ENCODE measurements at places on chromosomes 2 and 18.

GRCh38 chr2:85405201-85406059, 4.7 kb downstream of the CAPG start:
- no peaks in the 10 kb centered on the region for H3K27me3 ChIP-seq
- H3K4me1 ChIP-seq, result peaks cover 57% of the 10 kb centered on the region
- peak overlapping the region; percentile 85 for H3K27ac ChIP-seq
- H3K4me3 ChIP-seq, result peak overlapping the region; percentile 55

DNA sequence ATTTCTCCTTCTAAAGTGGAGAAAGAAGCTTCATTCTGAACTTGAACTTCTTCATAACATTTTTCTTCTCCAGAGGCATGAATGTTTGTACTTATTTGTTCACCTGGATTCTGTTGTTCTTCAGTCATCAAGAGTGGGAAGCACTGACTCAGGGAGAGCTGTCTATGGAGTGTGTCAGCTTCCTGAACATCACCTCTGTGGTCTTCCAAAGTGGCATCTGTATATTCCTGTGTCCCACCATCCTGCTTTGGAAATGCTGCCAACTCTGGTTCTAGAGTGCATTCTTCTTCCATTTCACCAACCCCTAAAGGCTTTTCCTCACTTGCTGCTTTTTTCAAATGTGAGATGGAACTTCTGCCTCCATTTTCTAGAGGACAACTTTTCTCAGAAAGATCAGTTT, 59.5 kb downstream of the TTN start:
- H3K4me1 ChIP-seq, result no peaks in the 10 kb centered on the region
- DNase-seq, result no peak
- peaks cover 22% of the 10 kb centered on the region for H3K36me3 ChIP-seq

GRCh38 chr2:203774760-203775159, 68.3 kb downstream of the CD28 start:
- no peak for DNase-seq
- no peaks in the 10 kb centered on the region for H3K27me3 ChIP-seq

DNA sequence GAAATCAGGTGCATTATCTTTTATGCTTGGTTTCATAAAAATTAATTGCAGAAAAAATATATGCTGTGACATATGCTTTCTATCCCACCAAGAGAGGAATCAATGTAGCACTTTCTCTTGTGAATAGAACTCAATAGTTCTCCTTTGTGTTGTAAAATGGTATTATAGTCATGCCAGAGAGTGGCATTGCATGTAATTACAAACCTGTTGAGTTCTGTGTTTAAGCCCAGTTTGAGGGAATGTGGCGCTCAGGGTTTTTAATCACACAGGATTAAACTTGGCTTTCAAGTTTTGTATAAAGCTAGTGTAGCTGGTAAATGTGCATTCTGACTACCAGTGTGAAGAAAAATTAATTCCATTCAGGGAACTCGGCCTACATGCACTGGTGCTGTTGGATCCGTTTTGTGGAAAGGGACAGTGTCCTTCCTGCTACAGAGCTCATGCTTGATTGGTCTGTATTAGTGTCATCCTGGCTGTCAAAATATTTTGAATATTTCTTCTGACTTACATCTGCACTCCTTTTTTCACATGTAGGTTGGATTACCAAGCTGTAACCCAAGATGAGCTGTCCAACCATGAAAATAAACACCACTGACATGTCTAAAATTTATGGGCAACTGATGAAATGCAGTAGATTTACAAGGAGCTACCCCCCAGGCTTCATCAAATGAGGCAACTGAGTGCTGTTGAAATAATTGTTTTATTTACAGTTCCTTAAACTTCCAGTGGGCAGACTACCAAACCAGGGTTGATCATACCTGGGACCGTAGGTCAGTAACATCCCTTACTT, 80.3 kb downstream of the SLC4A3 start:
- H3K27me3 ChIP-seq, result peaks cover 18% of the 10 kb centered on the region
- no peak for DNase-seq
- H3K27ac ChIP-seq, result no peak overlapping the region
- H3K36me3 ChIP-seq, result no peaks in the 10 kb centered on the region
- H3K4me3 ChIP-seq, result no peak overlapping the region

GRCh38 chr2:109046925-109047508, 58.0 kb upstream of the EDAR start:
- H3K4me1 ChIP-seq, result peaks cover 17% of the 10 kb centered on the region
- no peaks in the 10 kb centered on the region for H3K27me3 ChIP-seq
- DNase-seq, result no peak
- H3K36me3 ChIP-seq, result no peaks in the 10 kb centered on the region

GRCh38 chr2:25586726-25587144, 86.6 kb downstream of the DTNB start:
- H3K4me1 ChIP-seq, result peaks cover 19% of the 10 kb centered on the region
- DNase-seq, result no peak
- peaks cover 2% of the 10 kb centered on the region for H3K36me3 ChIP-seq
- H3K27me3 ChIP-seq, result no peaks in the 10 kb centered on the region

- H3K4me1 ChIP-seq, result no peaks in the 10 kb centered on the region
- no peak overlapping the region for H3K4me3 ChIP-seq
- DNase-seq, result no peak
- no peaks in the 10 kb centered on the region for H3K36me3 ChIP-seq
- no peak overlapping the region for H3K27ac ChIP-seq
- no peaks in the 10 kb centered on the region for H3K27me3 ChIP-seq
Measured at GRCh38 chr2:76298041-76298440, 587.3 kb upstream of the GCFC2 start.

DNA sequence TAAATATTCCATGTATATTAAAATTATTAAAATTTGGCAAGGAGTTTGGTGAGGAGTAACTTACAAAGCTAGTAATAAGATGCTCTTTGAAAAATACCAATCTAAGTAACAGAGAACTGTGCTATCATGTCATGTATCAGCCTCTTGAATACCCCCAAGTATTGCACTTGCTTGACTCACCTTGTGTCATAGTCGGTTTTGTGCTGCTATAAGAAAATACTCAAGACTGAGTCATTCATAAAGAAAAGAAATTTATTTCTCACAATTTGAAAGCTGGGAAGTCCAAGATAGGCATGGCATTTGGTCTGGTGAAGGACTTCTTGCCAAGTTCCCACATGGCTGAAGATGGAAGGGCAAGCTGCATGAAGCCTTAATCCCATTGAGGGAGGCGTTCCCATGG, 179.2 kb downstream of the MEMO1 start:
- no peaks in the 10 kb centered on the region for H3K4me1 ChIP-seq
- H3K27me3 ChIP-seq, result peaks cover 7% of the 10 kb centered on the region
- H3K4me3 ChIP-seq, result no peak overlapping the region
- no peak overlapping the region for H3K27ac ChIP-seq
- no peaks in the 10 kb centered on the region for H3K36me3 ChIP-seq

- no peak for DNase-seq
- H3K27ac ChIP-seq, result no peak overlapping the region
- no peaks in the 10 kb centered on the region for H3K4me1 ChIP-seq
- H3K36me3 ChIP-seq, result no peaks in the 10 kb centered on the region
- no peak overlapping the region for H3K4me3 ChIP-seq
- no peaks in the 10 kb centered on the region for H3K27me3 ChIP-seq
Measured at GRCh38 chr2:180195847-180196246, 188.8 kb upstream of the CWC22 start.

GRCh38 chr2:109702250-109702985, 88.3 kb downstream of the SOWAHC start:
- H3K4me3 ChIP-seq, result no peak overlapping the region
- peaks cover 9% of the 10 kb centered on the region for H3K4me1 ChIP-seq
- H3K27ac ChIP-seq, result peak overlapping the region; percentile 38
- no peaks in the 10 kb centered on the region for H3K36me3 ChIP-seq
- no peak for DNase-seq
- H3K27me3 ChIP-seq, result peaks cover 18% of the 10 kb centered on the region

DNA sequence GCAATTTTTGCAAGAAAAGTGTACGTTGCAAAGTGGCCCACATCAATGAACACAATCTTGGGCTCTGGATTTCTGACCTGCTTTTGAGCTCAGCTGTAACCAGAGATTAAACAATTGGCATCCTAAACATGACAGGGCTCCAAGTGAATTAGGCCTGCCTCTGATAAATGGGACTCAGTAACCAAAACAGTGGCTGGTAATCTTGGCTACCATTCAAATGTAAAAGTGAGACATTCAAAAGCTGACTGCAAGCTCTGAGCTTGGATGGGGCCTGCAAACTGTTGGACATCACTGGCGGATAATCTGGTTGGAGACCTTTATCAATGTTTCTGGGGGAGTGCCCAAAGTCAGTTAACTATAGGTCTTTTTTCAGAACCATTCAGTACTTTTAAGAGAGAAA, 160.7 kb downstream of the RAB3GAP1 start:
- H3K36me3 ChIP-seq, result peaks cover 7% of the 10 kb centered on the region
- H3K27ac ChIP-seq, result no peak overlapping the region
- H3K27me3 ChIP-seq, result no peaks in the 10 kb centered on the region

DNA sequence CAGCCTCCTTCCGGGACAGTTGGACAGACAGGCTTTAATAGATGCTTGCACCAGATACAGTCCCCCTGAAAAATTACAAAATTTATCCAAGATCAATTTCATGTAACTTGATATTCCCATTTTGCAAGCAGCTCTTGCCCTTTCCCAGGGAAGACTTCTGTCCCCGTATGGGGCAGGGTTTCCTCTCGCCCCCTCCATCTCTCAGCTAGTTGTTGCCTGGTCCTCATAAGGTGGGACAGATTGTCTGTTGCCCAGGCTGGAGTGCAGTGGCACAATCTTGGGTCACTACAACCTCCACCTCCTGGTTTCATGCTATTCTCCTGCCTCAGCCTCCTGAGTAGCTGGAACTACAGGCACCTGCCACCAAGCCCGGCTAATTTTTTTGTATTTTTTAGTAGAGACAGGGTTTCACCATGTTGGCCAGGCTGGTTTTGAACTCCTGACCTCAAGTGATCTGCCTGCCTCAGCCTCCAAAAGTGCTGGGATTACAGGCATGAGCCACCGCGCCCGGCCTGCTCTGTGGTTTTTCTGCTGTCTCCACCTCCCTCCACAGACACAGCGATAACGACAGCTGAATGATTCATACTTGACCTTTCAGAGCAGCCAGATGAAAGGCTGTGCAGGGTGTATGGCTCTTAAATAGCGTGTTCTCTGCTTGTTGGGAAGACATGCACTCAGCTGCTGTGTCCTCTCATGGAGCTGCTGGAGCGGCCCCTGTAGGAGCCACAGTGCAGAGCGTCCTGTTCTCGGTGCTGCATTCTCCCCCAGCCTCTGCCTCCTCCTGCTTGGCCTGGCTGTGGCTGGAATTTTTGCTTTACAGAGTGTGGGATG, 61.4 kb downstream of the TTC39C start:
- peak overlapping the region; percentile 82 for H3K27ac ChIP-seq
- peaks cover 42% of the 10 kb centered on the region for H3K36me3 ChIP-seq
- H3K4me3 ChIP-seq, result peak overlapping the region; percentile 36

GRCh38 chr2:236176951-236177350, 8.8 kb upstream of the GBX2 start:
- DNase-seq, result no peak
- peaks cover 83% of the 10 kb centered on the region for H3K27me3 ChIP-seq
- no peak overlapping the region for H3K27ac ChIP-seq
- no peak overlapping the region for H3K4me3 ChIP-seq

DNA sequence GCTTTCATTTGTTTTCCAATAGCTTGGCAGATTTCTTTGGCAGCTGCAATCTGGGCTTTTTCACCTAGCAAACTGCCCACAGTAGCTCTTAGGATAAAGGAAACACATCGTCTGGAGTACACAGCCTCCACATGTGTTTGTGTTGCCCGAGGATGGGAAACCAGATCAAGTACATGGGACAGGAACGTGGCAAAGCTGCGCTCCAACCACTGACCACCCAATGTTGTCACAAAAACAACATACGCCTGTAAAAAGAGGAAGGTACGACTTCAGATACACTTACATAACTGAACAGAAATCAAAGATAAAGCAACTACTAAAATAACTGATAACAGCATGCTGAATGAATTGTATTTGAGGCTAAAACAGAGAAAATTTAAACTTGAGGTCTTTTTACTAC, 15.5 kb downstream of the HEATR5B start:
- no peak for DNase-seq
- peaks cover 26% of the 10 kb centered on the region for H3K36me3 ChIP-seq
- no peaks in the 10 kb centered on the region for H3K27me3 ChIP-seq

- no peaks in the 10 kb centered on the region for H3K4me1 ChIP-seq
- no peak overlapping the region for H3K4me3 ChIP-seq
- DNase-seq, result no peak
- peaks cover 1% of the 10 kb centered on the region for H3K27me3 ChIP-seq
Measured at GRCh38 chr2:221402072-221402471, 170.0 kb downstream of the EPHA4 start.

DNA sequence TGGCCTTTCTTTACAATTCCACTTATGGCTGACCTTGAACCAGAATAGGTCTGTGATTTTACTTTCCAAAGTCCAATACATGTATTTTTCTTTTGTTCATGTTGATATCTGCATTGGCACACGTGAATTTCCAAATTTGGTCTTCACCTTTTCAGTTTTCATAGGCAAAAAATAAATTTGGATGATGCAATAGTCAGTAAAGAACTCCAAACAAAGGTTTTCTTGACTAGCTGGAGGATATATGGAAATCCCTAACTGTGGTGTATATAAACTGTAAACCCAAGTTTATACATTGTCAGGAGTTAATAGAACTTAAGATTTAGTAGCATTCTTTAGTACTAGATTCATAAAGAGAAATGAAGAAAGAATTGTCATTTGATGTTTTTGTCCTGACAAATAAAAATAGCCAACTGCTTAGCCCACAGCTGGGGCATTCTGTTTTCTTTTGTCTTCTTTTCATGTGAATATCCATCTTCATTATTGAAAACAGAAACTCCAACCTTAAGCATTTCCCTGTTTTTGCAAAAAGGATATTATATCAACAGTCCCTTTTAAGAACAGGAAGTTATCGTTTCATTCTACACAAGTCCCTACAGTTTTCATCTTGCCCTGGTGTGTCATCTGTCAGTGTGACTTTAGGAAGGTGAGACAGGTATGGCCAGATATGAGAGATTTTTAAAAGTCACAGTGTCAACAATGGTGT, 132.9 kb downstream of the BCL2 start:
- peaks cover 16% of the 10 kb centered on the region for H3K36me3 ChIP-seq
- no peak for DNase-seq
- H3K27ac ChIP-seq, result peak overlapping the region; percentile 66
- H3K4me1 ChIP-seq, result peaks cover 90% of the 10 kb centered on the region
- H3K4me3 ChIP-seq, result no peak overlapping the region
- H3K27me3 ChIP-seq, result no peaks in the 10 kb centered on the region

- peaks cover 10% of the 10 kb centered on the region for H3K36me3 ChIP-seq
- DNase-seq, result no peak
- peaks cover 1% of the 10 kb centered on the region for H3K27me3 ChIP-seq
- H3K4me1 ChIP-seq, result peaks cover 57% of the 10 kb centered on the region
Measured at GRCh38 chr2:204010628-204011560, 74.3 kb downstream of the ICOS start.

DNA sequence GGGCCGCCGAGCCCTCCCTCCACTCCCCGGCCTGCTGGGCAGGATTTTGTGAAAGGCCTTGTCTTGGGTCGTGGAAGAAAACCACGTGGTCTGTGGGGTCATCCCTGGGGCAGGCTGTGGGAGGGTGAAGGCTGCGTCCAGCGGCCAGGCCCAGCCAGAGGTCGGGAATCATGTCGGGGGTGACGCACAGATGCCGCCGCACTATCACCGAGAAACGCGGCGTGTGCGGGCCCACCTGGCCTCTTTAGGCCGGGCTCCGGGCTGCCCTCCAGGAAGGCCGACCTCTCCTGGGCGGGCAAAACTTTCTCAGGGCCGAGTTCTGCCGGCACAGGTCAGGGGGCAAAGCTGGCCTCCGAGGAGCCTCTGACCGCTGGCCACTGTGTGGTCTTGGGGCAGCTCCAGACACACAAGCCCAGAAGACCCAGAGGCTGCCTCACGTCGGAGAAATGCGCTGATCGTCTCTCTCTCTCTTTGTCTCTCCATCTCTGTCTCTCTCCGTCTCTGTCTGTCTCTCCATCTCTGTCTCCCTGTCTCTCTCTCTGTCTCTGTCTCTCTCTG, 28.4 kb downstream of the NFATC1 start:
- H3K4me3 ChIP-seq, result peak overlapping the region; percentile 5
- DNase-seq, result no peak
- H3K27ac ChIP-seq, result peak overlapping the region; percentile 70
- H3K36me3 ChIP-seq, result peaks cover 35% of the 10 kb centered on the region
- H3K4me1 ChIP-seq, result peaks cover 25% of the 10 kb centered on the region
